ENCODE measurements at places on chromosomes 16 and 17.

- DNase-seq: no peak
- no peak overlapping the region for H3K27ac ChIP-seq
- no peaks in the 10 kb centered on the region for H3K27me3 ChIP-seq
- H3K4me1 ChIP-seq: peaks cover 2% of the 10 kb centered on the region
- H3K36me3 ChIP-seq: peaks cover 17% of the 10 kb centered on the region
- no peak overlapping the region for H3K4me3 ChIP-seq
Measured at GRCh38 chr17:39485555-39485954, 24.3 kb downstream of the CDK12 start.

DNA sequence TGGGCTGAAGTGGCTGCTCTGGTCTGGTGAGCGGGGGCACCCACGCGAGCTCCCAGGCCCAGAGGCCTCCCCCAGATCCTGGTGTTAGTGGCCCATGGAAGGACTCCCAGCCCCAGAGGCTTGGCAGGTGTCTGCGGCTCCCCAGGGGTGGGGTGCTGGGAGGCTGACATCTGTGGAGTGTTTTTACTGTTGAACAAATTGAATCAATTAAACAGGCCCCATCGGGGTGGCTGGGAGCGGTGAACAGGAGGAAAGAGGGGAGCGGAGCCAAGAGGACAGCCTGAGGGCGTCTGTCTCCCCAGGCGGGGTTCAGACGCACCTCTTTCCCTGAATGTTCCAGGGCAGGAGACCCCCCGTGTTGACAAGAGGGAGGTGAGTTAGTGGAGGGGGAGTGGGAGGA, 29.9 kb downstream of the ACTG1 start:
- no peak for DNase-seq
- H3K27ac ChIP-seq: no peak overlapping the region
- H3K36me3 ChIP-seq: no peaks in the 10 kb centered on the region
- H3K4me1 ChIP-seq: peaks cover 19% of the 10 kb centered on the region
- H3K4me3 ChIP-seq: peak overlapping the region; percentile 28

DNA sequence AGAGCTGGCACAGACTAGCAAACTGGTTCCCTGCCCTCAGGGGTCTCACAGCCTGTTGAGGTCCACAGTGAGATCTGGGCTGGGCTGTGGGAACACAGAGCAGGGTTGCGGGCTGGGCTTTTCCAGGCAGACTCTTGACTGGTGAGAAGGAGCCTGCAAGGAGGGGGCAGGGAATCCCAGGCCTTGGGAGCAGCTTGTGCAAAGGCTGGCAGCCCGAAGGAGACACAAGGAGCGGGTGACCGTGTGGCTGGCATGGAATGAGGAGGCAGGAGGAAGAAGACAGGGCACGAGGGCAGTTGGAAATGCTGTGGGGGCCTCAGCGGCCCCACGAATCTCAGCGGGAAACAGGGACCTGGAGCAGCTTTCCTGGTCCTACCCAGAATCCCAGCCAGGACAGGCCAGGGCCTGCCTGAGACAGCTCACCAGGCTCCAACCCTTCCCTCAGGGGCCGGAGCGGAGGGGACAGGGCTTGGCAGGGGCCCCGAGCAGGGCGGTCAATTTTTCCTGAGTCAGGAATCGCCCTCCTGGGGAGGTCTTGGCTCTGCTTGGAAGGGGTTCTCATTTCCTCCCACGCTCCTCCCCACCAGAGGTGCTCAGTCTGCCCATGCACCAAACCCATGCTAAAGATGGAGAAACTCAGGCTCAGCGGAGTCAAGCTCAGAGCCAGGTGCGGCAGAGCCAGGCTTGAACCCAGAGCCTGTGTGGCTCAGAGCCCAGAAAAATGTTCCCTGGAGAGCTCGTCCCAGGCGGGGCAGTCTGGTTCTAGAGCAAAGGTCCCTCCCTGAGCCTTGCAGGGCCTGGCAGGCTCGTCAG, 9.2 kb upstream of the SNN start:
- peaks cover 19% of the 10 kb centered on the region for H3K4me1 ChIP-seq
- peaks cover 18% of the 10 kb centered on the region for H3K27me3 ChIP-seq
- H3K4me3 ChIP-seq: no peak overlapping the region
- no peak for DNase-seq
- no peaks in the 10 kb centered on the region for H3K36me3 ChIP-seq
- H3K27ac ChIP-seq: no peak overlapping the region

GRCh38 chr17:50867363-50868139, 1.4 kb upstream of the TOB1 start:
- H3K4me3 ChIP-seq: peak overlapping the region; percentile 87
- peaks cover 34% of the 10 kb centered on the region for H3K36me3 ChIP-seq
- peak overlapping the region; percentile 98 for H3K27ac ChIP-seq
- peaks cover 3% of the 10 kb centered on the region for H3K27me3 ChIP-seq
- DNase-seq: peak; percentile 93

DNA sequence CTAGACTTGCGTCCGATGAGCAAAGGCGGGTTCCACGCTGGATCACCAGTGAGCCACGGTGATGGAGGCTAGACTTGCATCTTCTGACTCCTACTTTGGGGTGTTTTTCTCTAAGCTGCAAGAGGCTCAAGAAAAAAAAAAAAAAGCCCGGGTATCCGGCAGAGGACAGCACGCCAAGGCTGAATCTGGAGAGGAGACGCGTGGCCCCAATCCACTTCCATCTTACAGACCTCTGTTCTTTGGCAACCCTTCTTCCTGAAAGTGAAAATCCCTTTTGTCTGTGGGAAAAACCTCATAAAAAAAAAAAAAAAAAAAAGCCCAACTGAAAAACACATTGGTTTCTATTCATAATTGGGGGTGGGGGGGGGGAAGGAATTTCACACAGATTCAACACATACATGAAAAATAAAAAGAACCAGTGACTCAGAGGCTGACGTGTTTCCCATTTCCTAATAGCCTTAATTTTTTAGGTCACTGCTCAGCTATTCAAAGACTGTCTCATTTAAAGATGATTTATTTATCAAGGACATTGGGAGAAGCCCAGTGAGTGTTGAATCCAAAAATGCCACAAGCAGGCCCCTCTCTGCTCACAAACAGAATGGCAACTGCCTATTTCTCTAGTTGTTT, 258.3 kb downstream of the FOXL1 start:
- H3K27me3 ChIP-seq: peaks cover 4% of the 10 kb centered on the region
- no peak overlapping the region for H3K27ac ChIP-seq
- no peaks in the 10 kb centered on the region for H3K4me1 ChIP-seq
- no peak overlapping the region for H3K4me3 ChIP-seq
